CD8-positive, alpha-beta memory T cell (primary cell): ENCODE measurements at places on chromosomes 5 and 9.

GRCh38 chr5:133428072-133428660 is 184.2 kb downstream of the FSTL4 start:
- no peak for DNase-seq

- no peak for DNase-seq
These were observed 326.6 kb downstream of the ARL15 start for GRCh38 chr5:53983568-53984460.

DNA sequence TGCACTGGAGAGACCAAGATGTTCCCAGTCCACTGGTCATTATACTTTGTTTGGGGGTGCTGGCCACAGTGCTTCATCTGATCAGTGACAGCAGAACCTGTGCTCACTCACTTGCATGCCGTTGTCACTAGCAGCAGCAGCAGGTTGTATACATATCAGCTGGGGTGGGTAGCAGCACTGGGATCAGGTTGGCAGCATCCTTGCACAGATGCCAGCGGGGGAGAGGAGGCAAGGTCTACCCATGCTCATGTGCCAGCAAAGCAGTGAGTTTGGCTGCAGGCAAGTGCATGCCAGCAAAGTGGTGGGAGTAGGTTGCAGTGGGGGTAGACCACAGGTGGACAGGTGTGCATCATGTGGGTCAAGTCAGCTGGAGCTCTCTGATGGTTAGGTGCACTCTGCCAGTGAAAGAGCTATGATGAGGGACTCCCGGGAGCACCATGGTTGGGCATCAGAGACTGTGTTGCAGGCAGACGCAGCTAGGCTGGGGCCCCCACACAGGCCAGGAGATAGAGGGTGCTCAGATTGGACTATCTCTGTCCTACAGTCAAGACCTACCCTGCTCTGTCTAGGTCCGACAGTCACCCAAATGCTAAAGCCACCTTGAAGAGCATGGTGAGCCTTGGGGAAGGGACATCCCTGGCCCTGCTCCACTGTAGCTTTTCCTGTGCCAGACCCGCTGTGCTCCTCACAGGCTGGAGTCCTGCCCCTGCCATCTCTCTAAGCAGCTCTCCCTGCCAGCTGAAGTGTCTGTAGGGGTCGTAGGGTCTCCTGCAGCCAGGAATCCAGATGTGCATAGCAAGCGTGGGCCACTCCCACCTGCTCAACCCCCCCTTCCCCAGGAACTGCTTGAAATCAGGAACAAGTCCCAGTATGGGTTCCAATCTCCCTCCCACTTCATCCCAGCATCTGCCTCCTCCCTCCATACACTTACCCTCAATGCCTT is 119.8 kb downstream of the RNF180 start:
- no peak for DNase-seq

DNA sequence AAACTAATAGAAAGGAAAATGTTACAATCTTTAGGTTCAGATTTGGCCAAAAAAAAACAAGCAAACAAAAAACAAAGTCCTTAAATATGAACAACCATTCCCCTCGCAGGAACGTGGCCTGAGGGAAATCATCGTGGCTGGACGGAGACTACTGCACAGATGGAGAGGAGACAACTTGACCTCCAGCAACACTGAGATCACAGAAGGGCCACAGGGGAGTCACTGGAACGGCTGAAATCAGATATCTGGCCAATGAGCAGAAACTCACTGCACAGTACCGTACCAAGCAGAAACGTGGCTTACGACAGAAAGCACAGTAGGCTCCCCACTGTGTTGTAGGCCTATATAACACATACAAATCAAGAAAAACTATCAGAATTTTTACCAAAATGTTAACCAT is 27.7 kb downstream of the CAMSAP1 start:
- no peak for DNase-seq

GRCh38 chr9:127283917-127284497 is 19.4 kb downstream of the GARNL3 start:
- DNase-seq: no peak

GRCh38 chr9:34559624-34560455 is 29.7 kb downstream of the CNTFR start:
- DNase-seq: no peak

GRCh38 chr5:103743421-103743820 is 180.8 kb upstream of the NUDT12 start:
- DNase-seq: no peak

GRCh38 chr5:56640763-56641406 is 174.5 kb upstream of the MAP3K1 start:
- DNase-seq: no peak

- no peak for DNase-seq
These were observed 44.4 kb downstream of the DIRAS2 start for GRCh38 chr9:90598191-90598590.

DNA sequence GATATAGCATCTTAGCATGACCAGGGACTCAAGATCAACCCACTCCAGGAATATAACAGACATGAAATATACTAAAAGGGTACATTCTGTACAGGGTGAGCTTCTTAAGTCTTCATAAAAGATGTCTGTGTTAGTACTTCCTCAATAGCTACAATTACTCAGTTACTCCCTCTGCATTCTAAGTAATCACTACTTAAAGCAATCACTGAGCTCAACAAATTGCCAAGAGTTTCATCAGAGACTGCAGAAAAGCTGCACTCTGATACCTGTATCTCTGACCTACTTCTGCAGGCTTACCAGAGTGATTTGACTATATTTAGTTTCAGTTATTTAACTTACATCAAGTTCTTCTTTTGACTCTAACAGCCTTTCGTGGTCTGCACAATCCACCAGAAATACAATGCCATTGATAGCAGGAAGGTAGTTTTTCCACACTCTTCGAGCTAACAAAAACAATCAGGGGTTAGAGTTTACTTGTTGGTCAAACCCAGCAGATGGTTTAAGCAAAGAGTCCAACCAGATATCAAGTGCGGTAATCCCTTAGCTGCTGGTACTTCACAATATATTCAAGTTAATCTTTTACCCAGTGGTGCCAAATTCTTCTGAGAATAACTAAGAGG is 23.3 kb downstream of the SAR1B start:
- no peak for DNase-seq

DNA sequence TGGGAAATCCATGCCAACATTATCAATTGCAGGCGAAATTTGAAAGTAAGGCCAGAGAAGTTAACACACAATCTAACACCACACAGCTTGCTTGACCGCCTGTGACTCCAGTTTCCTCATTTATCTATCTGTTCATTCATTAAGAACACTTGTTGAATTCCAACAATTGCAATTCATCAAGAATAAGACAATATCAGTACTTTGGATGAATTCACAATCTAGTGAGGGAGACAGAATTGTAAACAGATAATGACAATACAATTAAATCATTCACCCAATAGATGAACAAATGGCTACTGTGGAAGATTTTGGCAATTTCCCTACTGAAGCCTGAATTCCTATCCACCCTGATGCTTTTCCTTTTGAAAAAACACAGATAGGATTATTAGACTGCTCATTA is 181.6 kb downstream of the TRIM36 start:
- no peak for DNase-seq
